ENCODE measurements at places on chromosomes 7 and 10.

DNA sequence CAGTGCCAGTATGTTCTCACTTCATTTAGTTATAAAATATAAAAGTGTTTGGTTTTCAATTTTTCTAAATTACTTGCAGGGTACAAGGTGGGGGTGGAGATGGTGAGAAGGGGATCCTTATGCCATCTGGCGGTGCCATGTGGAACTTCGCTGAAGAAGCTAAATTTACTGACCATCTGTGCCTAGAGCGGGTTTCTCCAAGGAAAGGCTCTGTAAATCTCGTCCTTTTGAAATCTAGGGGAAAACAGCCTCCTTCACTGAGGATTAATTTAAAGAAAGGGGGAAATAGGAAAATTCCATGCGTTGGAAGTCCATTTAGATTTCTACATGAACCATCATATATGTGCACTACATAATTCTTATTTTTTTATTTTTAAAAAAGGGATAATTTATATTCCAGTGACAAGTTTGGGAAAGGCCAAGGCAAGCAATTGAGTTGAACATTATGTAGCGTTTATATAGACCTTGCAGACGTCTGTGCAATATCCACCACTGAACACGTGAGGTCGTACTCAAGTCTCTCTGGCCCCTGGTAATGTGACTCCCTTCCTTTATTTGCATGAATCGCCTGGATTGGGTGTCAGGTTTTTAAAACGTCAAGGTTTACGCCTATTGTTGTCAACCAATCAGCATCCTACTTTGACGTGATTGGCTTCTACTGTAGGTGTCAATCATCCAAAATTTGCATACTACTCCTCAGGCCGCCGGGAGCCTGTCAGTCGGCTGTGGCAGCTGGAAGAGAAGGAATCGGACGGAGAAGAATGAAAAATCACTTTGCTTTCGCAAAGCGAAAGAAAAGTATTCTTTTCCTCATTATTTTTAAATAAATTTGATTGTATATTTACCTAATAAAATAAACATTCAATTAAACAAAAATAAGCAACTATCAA, 297.1 kb upstream of the NFE2L3 start:
- no peak for DNase-seq

- DNase-seq: no peak
Measured at GRCh38 chr10:73609116-73609515, 18.0 kb upstream of the USP54 start.

DNA sequence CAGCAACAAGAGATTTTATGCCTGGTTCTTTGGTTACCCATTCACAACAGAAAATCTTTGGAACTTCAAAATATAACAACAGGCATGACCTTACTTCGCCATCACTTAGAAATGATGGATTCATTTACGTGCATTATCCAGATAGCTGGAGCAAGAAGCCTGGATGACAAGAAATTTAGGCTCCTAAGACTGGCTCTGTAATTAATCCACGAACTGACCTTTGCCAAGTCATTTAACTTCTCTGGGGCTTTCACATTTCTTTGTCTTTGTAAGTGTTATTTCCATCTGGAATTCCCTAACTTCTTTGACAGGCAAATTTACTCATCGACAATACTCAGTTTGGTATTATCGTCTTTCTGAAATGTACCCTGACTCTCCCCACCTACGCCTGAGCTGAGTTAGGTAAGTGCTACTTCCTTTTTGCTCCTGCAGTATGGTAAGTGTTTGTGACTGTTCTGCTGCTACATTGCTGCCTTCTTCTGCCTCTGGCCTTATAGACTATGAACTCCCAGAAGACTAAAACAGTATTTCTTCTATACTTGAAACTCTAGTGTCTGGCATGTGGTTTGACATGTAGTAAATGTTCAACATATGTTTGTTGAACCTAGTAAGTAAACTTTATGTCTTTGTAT, 5.5 kb upstream of the MDFIC start:
- no peak for DNase-seq

DNA sequence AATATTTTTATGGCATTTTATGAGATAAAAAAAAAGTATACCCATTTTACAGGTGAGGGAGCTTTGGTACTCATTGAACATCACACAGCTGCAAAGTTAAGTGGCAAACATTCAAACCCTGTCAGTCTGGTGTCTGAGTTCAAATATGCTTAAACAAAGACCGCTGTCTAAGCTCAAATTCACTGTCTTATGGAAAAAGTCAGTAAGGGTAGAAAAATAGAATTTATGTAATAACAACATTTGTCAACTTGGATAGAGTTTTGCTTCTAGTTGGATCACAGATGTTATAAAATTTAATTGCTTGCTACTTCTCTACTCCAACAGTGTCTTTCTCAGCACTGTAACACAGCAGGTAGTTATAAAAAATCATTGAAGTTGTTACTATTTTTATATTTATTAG, 161.7 kb upstream of the CSTF2T start:
- no peak for DNase-seq

DNA sequence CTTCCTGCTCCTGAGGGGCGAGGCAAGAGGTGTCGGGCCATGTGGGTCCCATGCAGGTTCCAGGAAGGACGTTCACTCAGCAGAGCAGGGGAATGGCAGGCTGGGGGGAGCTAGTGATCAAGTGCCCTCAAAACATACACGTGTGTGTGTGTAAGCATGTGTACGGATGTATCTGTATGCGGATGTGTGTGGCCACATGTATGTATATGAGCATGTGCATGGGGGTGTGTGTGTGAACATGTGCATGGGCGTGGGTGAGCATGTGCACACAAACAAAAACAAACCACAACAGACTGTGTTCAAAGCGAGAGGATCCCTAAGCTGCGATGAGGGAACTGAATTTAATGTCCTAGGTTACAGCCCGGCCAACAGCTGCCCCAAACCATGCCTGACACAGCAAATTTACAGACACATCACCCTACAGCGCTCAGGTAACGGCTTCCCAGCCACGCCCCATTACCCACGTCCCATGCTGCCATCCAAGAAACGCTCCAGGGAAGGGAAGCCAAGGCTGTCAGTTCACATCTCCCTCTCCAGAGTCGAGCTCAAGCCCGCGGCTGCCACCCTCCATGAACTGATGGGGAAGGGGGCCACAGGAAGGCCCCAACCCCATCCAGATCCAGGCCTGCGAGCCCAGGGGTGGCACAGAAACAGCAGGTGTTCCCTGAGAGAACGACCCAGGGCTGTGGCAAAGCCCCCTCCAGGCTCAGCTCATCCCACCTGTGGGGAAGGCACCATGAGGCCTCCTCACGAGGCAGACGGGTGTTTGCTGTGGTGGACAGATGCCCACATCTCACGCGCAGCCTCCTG, 56.6 kb downstream of the PTPRN2 start:
- no peak for DNase-seq

DNA sequence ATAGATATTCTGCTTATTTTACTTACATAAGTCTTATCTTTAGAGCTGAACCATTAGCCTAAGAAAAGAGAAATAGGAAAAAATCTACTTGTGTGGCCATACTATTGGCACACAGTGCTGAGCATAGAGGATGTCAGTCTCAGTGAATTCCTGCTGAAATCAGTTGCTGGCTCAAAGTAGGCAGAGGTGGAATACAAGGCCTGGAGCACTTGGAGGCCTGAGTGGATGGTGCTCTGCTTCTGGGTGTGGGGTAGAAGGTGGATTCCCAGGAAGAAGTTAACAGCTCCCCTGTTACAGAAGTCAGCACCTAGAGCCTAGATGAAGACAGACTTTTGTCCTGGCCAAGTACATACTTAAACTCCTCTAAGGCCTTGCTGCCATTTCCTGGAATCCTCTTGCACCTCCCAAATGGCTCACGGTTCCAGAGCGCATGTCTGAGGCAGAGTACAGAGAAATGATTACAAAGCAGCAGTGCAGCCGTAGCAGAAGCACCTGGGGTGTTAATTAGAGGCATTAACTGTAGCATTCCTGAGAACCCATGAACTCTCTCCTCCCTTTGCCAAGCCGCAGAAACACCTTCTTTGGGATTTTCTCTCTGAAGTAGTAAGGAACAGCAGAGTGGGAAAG, 18.0 kb upstream of the XPNPEP1 start:
- no peak for DNase-seq

DNA sequence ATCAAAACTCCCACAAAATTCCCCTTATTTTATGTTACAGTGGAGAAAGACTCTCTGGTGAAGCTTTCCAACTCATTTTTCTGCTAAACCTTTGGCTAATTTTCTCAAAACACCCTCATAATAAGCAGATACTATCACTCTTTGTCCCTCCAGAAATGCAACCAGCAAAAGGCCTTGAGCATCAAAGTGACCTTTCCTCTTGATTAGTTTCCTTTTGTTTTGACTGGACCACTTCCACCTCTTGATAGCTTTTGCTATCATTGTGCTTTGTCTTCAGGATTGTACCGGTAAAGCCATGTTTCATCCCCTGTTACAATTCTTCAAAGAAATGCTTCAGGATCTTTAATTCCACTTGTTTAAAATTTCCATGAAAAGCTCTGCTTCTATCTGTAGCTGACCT, 115.1 kb upstream of the SLC13A1 start:
- DNase-seq: no peak

DNA sequence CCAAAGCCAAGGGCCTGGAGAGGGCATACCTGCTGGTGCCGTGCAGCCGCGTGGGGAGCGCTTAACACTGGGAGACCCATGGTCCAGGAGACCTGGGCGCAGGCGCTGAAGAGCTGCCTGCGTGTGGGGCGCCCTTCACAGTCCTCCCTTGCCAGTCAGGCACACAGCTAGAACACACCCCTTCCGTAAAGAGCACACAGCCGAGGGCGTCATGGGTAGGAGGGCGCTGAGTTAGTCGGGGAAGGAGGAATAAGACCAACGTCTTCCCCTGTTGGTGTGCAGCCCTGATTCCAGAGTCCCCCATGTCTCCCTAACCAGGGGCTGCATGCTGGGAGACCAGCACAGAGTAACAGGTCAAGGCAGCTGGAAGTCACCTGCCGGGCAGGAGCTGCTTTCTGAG, 273.9 kb downstream of the USP6NL start:
- no peak for DNase-seq

- DNase-seq: no peak
Measured at GRCh38 chr10:1475098-1475591, 262.2 kb downstream of the ADARB2 start.

DNA sequence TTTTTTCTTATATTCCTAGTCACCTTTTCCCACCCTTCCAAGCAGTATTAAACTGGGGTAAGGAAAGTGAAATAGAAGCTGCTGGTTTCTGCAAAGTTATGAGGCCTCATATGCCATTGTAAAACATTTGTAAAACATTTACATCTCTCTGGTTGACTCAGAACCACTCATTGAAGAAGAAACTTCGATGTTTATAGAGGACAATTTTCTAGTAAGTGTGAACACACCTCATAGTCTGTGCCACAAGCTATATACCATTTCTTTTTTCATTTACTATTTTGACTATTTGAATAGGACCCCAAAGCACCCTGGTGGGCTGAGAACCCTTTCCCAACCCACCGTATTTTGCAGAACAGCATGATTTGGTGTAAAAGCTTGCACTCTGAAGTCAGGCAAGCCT, 12.9 kb upstream of the ITGB1 start:
- DNase-seq: no peak

DNA sequence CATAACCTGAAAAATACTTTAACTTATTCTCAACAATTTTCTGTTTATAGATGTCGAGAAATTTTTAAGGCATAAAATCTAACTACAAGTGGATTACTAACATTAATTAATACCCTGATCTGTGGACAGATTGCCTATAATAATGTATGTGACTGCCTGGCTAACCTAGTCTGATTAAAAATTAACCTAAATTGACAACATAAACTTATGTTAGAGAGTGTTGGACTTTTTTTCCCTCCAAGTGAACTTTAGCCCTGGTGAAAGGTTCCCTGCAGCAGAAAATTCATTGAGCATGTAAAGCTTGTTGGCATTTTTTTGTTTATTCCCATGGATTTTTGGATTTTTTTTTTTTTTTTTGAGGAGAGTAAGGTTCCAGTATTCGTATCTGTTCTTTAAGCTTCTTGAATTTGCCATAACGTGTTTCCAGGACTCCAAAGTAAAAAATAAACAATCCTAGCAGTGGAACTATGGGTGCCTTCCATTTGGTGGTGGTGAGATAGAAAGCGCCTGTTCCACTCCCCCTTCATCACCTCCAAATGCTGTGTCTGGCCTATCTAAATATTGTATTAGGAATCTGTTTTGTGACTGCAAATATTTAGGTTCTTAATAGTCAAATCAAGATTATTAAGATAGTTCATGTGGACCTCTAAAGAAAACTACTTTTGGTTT, 36.1 kb downstream of the NET1 start:
- no peak for DNase-seq

DNA sequence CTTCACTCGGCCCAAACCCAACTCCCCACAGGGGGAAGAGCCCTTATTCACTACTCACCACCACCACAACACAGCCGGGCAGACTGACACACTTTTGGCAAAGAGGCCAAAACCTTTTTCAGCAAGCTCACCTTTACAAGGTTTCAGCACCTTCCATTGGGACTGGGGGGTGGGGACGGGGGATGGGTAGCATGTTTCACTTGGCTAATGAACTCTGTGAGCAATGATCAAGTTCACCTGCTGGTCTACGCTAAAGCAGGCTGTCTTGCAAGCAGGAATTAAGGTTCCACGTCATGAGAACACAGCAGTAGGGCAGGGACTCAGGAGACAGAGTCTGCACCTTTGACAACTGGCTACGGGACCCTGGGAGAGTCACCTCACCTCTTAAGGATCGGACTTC, 7.0 kb downstream of the FAM53B start:
- DNase-seq: no peak
